Type B pancreatic cell (in vitro differentiated cells): ENCODE measurements at places on chromosomes 1 and 21. TPM values are rescaled to one million over a fixed set of nuclear protein-coding genes. Genes with fewer than 3 reads are reported as not detected.

DNA sequence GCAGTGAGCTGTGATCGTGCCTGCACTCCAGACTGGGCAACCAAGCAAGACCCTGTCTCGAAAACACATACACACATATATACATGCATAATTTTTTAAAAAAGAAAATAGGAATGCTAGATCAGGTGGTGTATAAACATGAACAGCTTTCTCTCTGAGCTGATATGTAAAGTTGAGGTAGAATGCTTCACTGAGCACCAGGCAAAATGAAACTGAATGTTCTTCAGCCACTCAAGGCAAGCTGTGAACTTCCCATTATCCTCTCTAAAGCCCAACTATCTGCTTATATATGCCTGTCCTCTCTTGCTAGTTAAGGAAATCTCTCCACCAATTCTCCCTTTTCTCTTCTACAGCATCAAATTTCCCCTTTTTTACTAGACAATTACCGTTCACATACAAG is 93.0 kb downstream of the NUF2 start:
- DNase-seq, result no peak

DNA sequence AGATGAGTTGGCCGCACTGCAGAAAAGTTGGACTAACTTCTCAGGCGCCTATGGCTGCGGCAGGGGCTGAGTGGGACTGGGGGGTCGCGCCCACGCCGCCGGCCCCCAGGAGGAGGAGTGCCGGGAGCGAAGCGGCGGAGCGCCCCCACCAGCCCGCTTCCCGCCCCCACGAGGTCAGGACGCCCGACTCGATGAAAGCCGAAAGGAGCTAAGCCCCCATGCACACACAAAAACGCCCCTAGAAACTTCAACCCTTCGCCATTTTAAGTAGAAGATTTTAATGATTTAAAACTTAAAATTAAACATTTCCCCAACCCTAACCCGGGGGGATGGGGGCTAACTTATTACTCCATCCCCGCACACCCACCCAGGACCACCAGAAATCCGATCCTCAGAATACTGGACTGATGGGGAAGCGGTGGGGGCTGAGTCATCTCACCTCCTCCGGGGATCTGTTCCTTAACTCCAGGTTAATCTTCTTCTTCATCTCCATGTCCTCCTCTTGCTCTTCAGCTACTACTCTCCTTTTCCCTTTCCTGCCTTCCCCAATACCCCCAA is 539 bp downstream of the ANP32E start:
- peak; percentile 27 for DNase-seq

DNA sequence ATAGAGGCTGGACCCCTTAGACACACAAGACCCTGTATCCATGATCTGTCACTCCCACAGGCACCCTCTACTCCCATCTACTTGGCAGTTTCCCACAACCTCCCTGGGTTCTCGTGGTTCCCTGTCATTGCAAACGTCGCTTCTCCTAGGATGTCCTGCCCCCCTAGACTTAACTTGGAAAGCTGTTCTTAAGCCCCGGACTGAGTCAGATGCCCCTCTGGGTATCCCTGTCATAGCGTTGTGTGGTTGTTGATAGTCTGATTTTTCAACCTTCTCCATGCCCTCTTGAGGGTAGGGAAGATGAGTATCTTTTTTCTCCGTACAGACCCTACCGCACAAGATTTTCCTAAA is 11.8 kb downstream of the RCC1 start:
- no peak for DNase-seq

DNA sequence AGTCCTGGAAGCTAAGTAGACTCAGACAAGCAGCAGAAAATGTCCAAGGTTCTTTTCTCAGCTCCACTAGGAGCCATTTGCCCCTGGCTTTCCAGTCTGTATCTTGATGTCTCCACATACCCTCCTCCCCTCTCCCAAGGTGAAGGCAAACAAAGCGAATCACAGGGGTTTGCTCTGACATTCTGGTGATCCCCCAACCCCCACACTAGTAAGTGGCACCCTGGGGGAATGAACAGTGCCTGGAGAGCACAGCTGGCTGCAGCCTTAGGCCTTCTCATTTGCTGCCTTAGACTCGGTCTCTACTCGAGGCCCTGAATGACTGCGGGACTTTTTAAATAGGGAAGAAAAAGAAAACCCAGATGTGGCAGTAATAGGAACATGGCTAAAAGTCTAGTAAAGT is 15.3 kb downstream of the ERI3 start:
- DNase-seq, result no peak

GRCh38 chr1:15994081-15994480 is 10.0 kb upstream of the SRARP start:
- no peak for DNase-seq

- DNase-seq, result no peak
Measured at GRCh38 chr1:150798525-150798924, 9.5 kb downstream of the CTSK start.

DNA sequence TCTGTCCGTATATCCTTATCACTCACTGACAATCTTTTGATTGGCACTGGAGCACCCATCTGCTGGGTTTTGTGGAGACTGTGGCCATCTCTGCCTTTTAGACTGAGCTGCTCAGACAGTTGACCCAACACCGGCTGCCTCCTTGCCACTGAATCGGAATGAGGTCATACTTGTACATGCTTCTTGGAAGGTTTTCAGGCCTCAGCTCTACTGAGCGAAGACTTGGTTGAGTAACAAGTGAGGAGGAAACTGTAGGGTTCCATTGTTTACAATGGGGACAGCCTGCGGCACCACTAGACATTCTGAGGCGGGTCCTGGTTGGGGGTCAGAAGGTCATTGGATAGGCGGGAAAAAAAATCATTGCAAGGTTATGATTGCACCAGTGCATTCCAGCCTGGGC is 320.3 kb downstream of the KIF26B start:
- DNase-seq, result no peak

GRCh38 chr1:113870778-113871177 is 734 bp downstream of the PTPN22 start:
- no peak for DNase-seq

- no peak for DNase-seq
Measured at GRCh38 chr1:99768104-99768503, 1.7 kb upstream of the FRRS1 start.

DNA sequence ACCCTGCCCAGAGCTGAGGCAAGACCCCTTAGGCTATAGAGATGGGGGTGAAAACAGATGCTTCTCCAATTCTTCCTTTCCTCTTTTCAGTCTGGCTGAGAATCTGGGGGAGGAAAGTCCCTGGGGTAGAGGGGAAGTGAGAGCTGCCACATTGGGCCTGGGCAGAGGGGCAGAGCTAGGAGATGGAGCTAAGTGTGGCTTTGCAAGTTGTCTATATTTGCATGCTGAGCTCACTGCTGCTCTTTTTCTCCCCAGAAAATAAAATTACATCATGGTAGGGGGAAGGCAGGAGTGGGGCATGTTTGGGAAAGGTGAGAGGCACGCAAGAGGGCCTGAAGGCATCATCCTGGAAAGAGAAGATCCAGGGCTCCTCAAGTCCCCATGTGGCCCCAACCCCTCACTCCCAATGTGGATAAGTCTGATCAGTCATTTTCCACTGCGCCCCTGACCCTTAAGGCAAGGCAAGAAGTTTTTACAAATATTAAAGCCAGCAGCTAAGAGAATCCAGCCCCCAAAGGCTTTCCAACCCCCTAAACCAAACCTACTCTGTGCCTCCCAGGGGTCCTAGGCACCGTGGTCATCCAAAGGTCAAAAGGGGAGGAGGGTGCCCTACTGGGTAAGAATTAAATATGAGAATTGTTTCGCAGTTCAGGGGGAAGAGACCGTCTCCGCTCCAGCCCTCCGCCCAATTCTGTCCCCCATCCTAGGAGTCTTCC is 500 bp upstream of the PEA15 start:
- no peak for DNase-seq

GRCh38 chr21:27261676-27262075 is 294.8 kb upstream of the ADAMTS5 start:
- DNase-seq, result no peak

GRCh38 chr1:42952303-42953001 is 6.2 kb downstream of the SLC2A1 start:
- no peak for DNase-seq

DNA sequence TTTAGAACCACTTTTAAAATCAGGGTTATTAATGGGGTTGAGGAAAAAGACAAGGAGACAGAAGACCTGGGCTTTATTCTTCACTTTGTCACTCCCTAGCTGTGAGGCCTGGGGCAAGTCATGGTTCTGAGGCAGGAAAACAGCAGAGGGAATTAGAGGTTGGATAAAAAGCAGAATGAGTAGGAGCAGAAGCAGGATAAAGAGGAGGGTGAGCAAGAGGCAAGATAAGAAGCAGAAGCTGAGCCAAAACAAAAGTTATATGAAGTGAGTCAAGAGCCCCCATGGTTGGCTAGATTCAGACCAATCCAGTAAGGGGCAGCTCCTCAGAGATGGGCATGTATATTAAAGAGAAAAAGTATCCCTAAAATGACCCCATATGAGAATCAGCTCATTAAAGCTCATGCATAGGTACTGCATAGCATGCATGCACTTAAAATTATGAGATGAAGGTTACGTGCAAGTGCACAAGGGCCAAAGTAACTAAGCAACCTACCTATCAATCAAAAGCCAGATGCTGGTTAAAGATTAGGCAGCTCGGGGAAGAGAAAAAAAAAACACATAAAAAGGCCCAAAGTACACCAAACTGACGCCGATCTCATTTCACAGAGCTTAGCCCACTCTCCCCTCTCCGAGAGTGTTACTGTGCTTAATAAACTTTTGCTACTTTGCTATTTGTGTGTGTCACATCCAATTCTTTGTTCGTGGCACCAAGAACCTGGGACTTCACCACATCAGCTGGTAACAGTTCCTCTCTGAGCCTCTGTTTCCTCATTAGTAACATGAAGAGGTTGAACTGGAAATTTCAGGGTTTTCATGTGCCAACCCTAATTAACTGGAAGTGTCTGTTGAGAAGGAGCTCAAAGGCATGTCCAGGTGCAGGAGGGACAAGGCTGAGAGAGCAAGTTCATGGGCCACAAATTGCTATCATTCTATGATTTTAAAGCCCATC is 2.2 kb downstream of the AVPR1B start:
- peak; percentile 10 for DNase-seq

DNA sequence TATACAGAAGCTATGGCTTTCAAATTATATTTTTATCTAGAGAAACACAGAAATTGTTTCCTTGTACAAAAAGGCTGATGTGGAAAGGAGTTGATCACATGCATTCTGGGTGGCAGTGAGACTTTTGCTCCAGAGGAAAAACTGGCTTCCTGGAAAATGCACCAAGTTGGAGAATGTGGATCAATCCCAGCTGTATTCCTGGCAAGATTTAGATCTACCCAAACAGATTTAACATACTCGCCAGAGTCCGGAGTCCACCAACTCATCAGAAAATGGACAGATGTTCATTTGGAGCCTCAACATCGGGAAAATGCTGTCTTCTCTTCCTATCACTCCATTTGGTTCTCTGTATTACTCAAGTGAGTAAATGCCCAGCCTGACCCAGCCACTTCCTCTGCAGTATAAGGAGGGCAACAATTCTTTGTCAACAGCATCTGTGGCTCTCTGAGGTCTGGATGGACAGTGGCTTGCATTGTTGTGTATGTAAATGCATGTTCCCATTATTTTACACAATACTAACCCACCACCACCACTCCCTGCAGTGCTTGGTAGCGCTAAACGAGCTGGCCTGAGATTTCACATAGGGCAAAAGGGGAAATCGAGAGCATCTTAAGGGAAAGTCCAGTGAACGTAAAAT is 226.2 kb upstream of the IRF2BP2 start:
- no peak for DNase-seq

- no peak for DNase-seq
Measured at GRCh38 chr1:230163205-230163604, 96.2 kb downstream of the GALNT2 start.

DNA sequence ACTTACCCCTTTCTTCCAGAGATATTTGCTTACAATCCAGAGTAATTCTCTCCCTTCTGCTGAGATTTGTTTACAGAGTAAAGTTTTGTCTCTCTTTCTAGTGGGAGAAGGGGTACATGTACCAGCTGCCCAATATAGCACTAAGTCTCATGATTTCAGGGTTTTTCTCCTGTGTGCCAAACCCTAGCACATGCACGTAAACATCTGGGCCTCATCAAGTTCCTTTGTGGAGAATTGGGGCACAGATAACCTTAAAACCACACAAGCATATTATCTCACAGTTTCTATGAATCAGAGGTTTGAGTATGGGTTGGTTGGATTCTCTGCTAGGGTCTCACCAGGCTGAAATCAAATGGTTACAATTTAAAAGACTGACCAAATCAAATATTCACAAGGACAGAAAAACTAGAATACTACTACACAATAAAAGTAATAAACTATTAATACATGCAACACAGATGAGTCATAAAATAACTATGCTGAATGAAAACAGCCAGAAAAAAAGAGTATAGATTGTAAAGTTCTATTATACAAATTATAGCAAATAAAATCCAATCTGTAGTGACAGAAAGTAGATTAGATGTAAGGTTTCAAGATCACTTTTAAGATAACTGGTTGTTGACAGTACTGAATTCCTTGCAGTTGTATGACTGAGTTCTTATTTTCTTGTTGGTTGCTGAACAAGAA is 347.4 kb upstream of the PTBP2 start:
- DNase-seq, result no peak

- DNase-seq, result no peak
Measured at GRCh38 chr1:20178634-20179370, 7.1 kb upstream of the UBXN10 start.

- no peak for DNase-seq
Measured at GRCh38 chr1:157272729-157273524, 134.7 kb upstream of the ETV3 start.

- no peak for DNase-seq
Measured at GRCh38 chr1:222898191-222898527, 83.3 kb downstream of the DISP1 start.

GRCh38 chr1:82391712-82392111 is 591.0 kb downstream of the ADGRL2 start:
- DNase-seq, result no peak

DNA sequence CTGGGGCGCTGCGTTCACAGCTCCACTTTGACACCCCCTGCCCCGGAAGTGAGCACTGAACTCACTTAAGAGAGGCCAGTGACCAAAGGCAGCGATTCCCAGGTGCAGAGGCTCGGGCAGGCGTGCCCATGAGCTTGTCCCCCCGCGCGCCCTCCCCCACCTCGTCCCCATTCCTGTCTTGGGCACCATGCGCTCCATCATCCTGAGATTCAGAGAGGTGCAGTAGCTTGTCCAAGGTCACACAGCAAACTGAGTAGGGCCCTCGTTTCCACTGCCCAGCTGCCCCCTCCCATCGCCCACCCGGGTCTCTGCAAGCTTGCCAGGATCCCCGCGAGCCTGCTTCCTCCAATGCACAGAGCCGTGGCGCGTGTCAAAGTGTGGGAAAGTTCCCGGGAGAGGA is 68.0 kb downstream of the SYT2 start:
- no peak for DNase-seq

- no peak for DNase-seq
Measured at GRCh38 chr1:147723691-147724323, 36.6 kb downstream of the GJA5 start.

TMEM82 gene
- 1.1 TPM in 2 replicates for total RNA-seq

LCE1F gene
- total RNA-seq, result not detected in 2 replicates

HHIPL2 gene
- total RNA-seq, result 0.14 and 2.4 TPM in 2 replicates

ASPM gene
- 13.0 and 38.6 TPM in 2 replicates for total RNA-seq

FAM72B gene
- 2.8 and 4.9 TPM in 2 replicates for total RNA-seq

S100A14 gene
- total RNA-seq, result 139 and 266 TPM in 2 replicates

SGIP1 gene
- 2.6 and 3.4 TPM in 2 replicates for total RNA-seq

KCNA3 gene
- total RNA-seq, result 0.94 and 1.9 TPM in 2 replicates

ANKRD34A gene
- 0.12 and 0.94 TPM in 2 replicates for total RNA-seq

NCDN gene
- 21.8 and 27.2 TPM in 2 replicates for total RNA-seq
